ENCODE measurements at places on chromosomes 16 and 17.
A peak's percentile ranks its signal among the peaks of the same experiment; 100 is the strongest.

DNA sequence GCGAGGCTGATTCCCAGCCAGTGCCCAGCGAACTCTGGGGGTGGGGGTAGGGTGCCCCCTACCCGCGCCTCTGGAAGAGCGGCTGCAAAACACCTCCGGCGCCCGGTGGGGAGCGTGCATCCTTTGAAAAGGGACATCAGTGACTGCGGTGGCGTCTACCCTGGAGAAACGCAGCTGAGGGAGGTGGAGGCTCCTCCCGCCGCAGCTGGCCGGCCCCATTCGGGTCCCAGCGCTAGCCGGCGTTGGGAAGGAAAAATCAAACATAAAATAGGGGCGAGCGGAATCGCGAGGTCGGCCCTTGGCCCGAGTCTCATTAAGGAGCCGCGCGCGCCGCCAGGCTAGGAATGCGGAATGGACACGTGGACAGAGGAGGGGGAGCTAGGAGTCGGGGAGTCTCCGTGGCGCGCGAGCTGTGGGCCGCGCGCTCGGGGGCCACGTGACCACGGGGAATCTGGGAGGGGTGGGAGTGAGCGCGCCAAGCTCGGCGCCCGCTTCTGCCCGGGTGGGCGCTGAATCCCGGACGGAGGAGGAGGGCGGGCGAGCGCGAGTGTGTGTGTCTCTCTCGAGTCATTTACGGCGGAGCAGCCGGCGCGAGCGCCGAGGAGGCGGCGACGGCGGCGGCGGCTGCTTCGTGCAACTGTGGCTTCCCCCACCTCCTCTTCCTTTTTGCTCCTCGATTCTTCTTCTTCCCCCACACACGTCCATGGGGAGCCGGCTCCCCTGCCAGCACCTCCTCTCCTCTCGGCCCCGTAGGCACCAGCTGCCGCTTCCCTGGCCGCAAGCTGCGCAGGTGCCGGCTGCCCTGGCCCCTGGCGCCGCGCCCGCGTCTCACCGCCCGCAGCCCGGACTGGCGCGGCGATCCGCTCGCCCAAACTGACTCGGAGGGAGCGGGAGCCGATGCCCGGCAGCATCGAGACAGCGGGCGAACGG is at the start of gene TMEM132E:
TMEM132E (plus strand) TSS at position 566 of the 930 bp plus-strand sequence. CDS start 1,495 bp downstream, outside the sequence.
- DNase-seq: peak; percentile 57

DNA sequence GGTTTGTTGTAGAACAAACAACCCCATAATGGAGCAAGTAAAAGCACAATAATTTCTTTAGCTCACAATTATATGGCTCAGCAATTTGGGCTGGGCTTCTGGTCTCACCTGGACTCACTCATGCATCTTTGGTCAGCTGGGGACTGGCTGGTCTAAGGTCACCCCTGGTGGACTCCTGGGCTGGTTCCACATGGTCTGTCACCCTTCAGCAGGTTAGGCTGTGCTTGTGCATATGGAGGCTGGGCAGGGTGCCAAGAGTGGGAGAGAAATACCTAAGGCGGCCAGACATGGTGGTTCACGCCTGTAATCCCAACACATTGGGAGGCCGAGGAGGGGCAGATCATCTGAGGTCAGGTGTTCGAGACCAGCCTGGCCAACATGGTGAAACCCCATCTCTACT is 27.0 kb upstream of the SMURF2 start:
- no peak for DNase-seq

- DNase-seq: peak; percentile 10
Measured at GRCh38 chr16:30895627-30896260, 670 bp upstream of the CTF1 start.

DNA sequence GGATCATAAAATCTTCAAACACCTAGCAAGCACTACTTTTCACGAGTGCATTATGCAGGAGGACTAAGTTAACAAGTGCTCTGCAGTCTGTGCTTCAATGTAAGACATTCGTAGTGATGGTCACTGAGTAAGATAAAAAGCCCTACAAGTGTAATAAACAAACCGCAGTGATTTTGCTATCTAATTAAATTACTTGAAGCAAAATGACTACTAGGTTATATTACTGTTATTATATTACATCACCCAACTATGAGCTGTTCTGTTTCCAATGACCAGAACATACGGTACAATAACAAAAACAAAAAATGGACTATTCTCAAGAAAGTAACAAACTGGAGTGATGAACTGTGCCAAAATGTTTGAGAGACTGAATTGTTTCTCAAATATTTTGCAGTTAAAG is 11.2 kb downstream of the KLHL10 start:
- no peak for DNase-seq

GRCh38 chr16:51989637-51990230 is 557.2 kb downstream of the TOX3 start:
- DNase-seq: no peak

DNA sequence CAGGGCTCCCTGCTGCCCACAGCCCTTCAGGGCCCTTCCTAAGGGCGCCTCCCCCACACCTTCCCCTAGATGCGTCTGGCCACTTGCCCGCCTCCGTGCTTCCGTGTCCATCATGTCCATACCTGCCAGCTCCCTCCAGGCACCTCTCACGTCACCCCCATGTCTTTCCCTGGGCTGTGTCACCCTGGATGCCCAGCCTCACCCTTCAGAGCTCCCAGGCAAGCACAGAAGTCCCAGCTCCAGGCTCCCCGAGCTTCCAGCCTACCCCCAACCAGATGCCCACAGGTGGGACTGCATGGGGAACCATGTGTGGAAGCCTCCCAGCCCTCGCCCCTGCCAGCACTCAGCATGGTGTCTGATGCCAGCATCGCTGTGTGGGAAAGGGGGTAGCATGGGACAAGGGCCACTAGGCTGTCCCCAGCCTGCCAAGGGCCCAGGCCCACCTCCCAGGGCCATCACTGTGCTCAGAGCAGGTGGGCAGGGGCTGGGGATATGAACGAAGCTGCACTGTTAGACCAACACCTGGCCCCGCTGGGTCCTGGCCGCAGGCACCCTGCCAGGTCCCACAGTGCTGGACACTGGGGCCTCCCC is 1.9 kb upstream of the AXIN1 start:
- DNase-seq: no peak

DNA sequence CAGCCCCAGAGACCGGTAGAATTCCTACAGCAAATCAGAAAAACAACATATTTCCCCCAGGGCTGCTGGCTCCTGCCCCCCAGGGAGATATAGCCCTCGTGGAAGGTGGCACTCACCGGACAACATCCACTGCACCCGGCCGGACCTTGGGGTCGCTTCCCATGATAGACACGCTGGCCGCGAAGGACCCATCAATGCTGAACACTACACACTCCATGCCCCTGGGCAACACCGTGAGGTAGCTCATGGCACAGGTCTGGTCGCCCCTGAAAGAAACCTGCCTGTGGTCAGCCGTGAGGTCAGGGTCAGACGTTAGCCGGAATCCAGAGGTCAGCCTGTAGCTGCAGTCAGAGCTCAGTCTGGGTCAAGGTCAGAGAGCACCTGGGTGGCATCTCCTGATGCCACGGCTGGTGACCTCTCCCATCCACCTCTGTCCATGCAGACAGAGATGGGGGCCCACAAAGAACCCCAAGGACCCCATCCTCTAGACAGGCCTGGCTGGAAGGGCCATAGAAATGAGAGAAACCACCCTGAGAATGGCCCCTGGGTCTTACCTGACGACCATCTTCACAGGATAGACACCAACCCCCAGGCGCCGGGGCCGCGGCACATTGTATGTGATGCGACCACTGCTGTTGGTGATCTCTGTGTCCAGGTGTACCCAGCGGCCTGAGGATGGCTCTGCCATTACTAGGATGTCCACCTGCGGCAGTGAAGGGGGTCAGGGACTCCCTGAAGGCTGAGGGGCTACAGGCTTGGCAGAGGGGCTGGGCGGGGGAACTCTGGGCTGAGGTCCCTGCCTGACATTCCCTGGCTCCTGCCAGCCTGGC is 19.6 kb downstream of the PIMREG start:
- DNase-seq: no peak

DNA sequence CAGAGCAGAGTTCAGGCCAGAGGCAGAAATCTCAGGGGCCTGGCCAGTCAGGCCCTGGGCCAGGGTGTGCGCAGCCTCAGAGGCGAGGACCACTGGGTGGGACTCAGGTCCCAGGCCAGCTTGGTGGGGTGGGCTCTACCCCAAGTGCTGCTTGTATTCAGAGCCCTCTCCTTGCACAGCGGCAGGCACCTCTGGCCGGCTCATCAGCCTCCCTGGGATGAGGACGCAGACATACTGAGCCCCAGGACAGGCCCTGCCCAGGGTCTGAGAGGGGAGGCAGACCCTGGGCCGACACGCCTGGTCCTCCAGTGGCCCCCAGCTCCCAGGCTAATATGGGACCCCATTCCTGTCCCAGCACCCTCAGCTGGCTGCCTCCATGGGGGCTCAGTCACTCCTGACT is 7.6 kb upstream of the IL27 start:
- DNase-seq: no peak

- DNase-seq: peak; percentile 94
Measured at GRCh38 chr17:7561028-7561575, 617 bp upstream of the SENP3 start.

DNA sequence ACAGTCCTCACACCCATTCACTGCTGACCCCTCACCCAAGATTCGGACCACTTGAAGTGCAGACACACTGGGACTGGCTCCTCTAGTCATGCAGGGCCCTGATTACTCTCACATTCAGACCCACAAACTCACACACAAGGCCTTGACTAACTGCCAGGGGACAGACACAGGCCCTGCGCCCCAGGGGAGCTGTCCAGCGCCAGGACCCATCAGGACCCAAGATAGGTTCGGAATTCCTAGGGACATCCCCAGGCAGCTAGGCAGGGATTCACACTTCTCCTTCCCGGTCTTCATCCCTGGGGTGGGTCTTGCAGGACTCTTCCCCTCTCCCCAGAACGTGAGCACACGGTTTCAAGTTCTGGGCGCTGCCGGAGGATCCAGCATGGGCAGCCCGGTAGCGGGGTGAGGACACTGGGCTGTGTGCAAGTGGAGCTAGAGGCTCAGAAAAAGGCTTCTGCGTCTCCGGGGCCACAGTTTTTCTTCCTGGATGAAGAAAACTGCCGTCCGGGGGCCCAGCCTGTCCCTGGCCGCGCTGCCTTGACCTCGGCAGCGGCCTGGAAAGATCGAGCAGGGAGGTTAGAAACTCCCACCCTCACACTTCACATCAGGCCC is 1.6 kb downstream of the SEZ6 start:
- no peak for DNase-seq

- no peak for DNase-seq
Measured at GRCh38 chr17:18966831-18967624, 15.1 kb downstream of the SLC5A10 start.

DNA sequence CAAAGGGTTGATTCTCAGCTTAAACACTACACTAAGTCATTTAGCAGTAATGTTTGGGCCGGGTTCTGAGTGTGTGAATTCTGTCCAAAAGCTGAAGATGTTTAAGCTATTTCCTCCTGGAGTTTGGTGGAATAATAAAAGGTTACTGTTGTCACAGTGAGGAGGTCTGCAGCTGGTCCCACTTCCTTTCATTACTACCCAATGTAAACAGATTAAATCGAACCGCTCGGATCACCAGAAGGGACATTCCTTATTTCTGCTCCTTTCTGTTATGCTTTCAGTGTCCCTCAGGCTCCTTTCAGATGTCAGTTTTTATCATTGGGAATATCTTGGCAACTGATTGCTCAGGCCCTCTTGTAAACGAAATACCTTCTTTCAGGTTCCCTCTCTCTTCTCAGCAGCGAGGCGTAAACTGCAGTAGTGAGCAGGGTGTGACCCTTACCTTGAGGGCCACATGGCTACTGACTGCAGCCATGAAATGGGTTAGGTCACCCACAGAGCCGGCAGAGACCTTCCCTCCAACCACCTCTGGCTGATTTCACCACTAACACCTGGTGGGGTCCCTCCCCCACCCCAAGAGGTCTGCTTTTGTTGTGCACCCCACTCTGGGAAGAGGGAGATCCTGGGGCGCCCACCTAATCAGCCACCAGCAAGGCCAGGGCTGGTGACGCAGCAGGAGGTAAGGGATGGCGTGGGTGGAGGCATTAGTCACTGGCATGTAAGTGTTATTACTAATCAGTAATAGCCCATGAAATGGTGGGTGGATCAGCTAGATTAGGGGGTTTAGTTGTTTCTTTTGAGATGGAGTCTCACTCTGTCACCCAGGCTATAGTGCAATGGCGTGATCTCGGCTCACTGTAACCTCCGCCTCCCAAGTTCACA is 117.6 kb downstream of the VPS53 start:
- no peak for DNase-seq

GRCh38 chr16:65136681-65137080 is 14.8 kb upstream of the CDH11 start:
- no peak for DNase-seq

- DNase-seq: no peak
Measured at GRCh38 chr16:74942566-74942965, 42.4 kb downstream of the WDR59 start.

DNA sequence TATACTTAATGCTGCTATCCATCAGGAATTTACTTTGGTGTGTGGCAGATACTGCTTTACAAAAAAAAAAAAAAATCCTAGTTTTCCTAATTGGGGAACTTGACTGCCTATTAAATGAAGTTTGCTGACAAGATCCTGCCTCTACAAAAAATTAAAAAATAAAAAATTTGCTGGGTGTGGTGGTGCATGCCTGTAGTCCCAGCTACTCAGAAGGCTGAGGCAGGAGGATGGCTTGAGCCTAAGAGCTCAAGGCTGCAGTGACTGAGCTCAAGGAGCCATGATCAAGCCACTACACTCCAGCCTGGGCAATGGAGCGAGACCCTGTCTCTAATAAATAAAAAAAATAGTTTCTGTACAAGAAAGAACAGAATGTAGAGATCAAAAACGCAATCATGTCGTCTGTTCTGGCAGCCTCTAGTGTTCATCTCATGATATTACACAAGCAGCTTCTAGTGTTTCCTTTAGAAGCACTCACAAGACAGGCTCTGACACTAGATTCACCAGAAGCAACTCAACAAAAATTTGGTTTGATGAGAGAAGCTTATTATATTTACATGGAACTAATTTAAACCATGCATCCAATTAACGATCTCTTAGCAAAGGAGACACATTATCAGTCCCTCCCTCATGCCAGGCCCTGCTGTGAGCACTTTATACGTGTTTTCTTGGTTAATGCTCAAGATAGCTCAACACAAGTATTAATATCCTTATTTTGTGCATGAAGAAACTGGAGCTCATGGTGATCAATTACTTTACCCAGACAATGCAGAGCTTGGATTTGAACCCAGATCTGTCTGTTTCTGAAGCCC is 6.8 kb upstream of the KRTAP17-1 start:
- DNase-seq: peak; percentile 62

DNA sequence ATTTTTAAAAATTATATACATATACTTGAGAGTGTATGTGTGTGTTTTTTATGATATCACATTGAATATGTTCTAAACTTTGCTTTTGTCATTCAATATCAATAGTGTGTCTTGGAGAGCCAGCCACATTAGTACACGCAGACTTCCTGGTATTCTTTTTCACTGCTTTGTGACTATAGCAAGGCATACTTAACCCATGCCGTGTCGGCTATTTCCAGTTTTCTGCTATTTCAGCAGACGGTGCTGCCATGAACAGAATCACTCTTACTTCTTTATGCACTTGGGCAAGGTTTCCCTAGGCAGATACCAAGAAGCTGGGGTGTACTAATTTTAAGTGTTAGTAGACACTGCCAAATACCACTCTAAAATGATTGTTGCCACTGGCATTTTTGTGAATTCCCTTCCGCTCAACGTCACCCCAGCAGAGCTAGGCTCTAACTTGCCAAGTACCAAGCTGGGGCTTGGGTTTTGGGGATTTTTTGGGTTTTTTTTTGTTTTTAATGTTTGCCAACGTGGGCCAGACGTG is 134.9 kb downstream of the SOCS1 start:
- DNase-seq: no peak
